CD4-positive, alpha-beta T cell treated with Interleukin-1 beta for 1 hour (primary cell): ENCODE measurements at places on chromosomes 2 and 18.

DNA sequence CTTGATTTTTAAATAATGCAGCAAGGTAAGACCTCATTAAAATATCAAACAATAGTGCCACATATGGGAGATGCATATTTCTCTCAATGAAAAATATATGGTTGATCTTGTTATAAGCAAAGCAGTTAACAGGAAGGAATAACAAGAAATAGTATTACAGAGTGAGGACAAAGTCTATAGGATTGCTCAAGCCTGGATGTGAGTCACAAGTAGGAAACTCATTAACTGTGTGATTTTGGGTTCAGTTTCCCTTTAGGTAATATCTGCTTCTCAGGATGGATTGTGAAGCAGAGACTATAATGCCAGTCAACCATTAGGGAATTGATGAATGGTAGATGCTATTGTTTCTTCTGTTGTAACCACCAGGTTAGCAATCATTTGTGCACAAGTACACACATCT, 42.9 kb upstream of the SPHKAP start:
- no peak for DNase-seq

- DNase-seq: no peak
These were observed 582.4 kb upstream of the RAB6C start for GRCh38 chr2:129396980-129397599.

GRCh38 chr18:77750006-77750405, 500.4 kb downstream of the GALR1 start:
- DNase-seq: no peak

- no peak for DNase-seq
These were observed 8.9 kb upstream of the GIGYF2 start for GRCh38 chr2:232688201-232688600.

GRCh38 chr2:190717764-190718651, 69.1 kb downstream of the NAB1 start:
- DNase-seq: no peak
